NCI-H510A (cell line): ENCODE measurements at places on chromosomes 13 and 19.

DNA sequence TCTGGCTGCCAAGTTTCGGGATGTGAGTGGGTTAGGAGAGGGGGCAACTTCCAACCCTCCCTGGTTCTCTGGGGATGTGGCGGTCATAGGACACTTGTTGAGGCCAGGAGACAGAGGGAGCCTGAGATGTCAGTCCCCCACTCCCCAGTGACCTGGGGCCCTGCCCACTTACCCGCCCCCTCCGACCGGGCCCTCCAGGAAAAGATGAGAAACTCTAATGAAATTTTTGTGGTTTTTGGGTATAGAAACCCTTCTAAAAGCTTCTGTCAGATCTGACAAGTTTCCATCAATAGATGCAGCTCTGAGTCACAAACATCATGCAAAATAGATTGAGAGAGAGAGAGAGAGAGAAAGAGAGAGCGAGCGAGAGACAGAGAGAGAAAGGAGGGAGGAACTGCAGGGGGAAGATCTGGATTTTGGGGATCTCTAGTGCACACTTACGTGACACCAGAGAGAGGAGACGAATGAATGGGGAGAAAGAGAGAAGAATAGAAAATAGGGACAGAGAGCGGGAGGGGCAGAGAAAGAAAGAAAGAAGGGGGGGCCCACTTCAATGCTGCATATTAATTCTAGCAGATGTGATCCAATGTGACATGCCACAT is 94.0 kb downstream of the PTPRS start:
- DNase-seq: no peak

DNA sequence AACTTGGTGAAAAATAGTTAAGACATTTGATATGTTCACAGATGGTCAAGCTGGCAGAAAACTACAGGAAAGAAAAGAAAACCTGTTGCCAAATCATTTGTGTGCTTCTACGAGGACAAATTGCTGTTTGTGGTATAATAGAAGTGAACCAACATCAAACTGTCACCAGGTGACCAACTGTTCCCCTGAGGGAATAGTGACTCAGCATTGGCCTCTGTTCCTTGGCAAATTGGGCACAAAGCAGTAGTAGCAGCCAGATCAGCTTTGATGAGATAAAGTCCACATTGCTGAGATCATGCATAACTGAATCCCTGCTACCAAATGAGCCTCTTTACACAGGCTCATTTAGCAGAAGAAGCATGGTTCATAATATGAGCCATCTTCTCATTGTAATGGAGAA is 103.5 kb downstream of the POSTN start:
- DNase-seq: no peak

DNA sequence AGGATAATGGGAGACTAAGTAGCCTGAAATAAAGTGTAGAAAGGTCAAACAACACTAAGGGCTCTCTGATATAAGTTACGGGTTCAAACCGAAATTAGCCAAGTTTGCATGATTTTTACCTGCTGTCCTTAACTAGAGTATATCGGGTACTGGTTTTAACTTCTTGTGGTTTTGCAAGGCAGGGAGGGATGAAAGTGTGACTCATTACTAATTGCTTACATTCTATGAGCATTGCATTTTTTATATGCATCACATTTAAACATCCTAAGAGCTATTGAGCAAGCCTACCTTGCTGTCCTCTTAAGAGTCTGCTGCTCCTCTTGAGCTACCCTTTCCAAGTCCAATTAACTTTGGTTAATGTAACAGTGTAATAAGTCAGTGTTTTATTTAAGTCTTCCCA is 415.4 kb downstream of the SLITRK5 start:
- no peak for DNase-seq

- DNase-seq: no peak
These were observed 93.2 kb upstream of the C1QTNF9B start for GRCh38 chr13:23990455-23990854.

- no peak for DNase-seq
These were observed 52.1 kb upstream of the SOX1 start for GRCh38 chr13:112014857-112015256.

DNA sequence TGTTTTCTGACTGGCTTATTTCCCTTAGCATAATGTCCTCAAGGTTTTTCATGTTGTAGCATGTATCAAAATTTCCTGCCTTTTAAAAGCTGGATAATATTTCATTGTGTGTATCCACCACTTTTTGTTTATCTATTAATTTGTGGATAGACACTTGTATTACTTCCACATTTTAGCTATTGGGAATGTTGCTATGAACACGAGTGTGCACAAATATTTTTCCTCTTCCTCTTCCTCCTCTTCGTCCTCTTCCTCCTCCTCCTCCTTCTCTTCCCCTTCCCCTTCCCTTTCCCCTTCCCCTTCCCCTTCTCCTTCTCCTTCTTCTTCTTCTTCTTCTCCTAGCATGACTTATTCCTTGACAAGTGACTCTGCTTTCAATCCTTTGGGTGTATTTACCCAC is 51.2 kb upstream of the KL start:
- no peak for DNase-seq

GRCh38 chr19:19752760-19753403 is 20.0 kb upstream of the ZNF14 start:
- DNase-seq: no peak

- no peak for DNase-seq
These were observed 189.3 kb downstream of the TM9SF2 start for GRCh38 chr13:99690426-99691174.

- DNase-seq: no peak
These were observed 7.2 kb downstream of the IGFL2 start for GRCh38 chr19:46155237-46155636.

- DNase-seq: no peak
These were observed 473 bp upstream of the CERS1 start for GRCh38 chr19:18896421-18896841.

DNA sequence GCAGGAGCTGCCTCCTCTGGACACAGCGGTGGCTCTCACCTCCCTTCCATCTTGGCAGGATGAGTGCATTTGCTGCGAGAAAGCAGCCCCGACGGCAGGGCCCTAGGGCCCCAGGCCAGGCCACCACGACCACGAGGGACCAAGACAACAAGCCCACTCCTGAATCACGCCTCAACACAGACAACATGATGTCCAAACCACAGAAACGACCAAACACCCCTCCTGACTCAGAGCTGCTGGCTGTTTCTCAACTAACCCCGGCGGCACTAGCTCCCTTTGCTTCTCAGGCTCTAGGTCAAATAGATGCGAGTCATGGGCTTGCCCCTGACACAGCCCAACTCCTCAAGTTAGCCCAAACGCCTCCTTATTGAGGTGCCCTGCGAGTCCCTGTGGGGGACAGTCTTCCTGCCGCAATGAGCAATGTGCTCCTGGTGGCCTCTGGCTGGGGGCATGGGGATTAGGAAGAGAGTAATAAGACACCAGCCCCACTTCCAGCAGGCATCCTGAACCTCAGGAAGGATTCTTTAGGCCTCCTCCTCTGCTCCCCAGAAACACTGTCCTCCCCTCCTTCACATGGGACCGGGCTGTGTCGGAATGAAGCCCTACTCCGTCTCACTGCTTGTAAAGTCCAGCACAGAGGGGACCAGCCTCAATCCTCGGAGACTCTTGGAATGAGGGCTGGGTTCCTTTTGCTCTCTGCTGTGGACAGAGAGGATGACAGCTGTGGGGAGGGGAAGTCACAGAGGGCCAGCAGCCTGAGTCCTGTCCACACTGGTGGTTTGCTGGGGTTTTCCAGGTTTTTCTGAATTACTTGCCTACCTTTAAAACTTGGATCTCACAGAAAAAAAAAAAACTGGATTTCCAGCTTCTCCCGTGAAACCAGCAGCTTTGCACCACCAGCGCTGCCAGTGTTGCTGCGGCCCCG is 6.9 kb upstream of the ATF5 start:
- no peak for DNase-seq

- no peak for DNase-seq
These were observed at the start of gene GJB2 for GRCh38 chr13:20192836-20193161. Gene GJB2, minus strand, starts transcription at chr13:20192938. Its CDS starts 3,357 bp downstream, at chr13:20189581.

DNA sequence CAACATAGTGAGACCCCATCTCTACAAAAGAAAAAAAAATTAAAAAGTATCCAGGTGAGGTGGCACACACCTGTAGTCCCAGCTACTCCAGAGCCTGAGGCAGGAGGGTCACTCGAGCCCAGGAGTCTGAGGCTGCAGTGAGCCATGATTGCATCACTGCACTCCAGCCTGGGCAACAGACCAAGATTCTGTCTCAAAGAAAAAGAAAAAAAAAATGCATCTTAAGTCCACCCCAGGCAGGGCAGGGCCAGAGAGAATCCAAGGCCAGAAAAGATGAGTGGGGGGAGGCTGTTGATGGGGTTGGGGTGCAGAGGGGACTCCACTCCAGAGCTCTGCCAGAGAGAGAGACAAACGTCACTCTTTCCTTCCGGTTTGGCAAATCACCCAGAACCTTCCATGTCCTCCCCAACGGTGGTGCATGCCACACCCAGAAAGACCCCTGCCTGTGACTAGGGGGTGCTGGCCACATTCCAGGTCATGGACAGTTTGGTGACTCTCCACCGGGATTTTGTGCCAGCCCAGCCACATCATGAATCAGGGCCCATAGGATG is 431 bp downstream of the FUT3 start:
- no peak for DNase-seq

DNA sequence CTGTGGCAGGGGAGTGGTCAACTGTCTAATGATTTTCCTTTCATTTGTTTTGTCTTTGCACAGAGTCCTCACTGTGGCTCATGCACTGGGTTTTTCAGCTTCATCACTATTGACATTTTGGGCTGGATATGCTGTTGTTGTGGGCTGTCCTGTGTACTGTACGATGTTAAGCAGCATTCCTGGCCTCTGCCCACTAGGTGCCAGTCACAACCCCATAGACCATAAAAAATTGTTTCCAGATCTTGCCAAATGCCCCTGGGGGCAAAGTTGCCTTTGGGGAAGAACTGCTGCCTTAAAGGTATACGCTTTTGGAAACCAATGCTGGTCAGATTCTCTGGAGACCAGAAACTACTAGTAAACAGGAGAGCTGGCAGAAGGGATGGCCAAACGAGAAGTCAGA is 310.4 kb downstream of the SPRY2 start:
- DNase-seq: no peak

DNA sequence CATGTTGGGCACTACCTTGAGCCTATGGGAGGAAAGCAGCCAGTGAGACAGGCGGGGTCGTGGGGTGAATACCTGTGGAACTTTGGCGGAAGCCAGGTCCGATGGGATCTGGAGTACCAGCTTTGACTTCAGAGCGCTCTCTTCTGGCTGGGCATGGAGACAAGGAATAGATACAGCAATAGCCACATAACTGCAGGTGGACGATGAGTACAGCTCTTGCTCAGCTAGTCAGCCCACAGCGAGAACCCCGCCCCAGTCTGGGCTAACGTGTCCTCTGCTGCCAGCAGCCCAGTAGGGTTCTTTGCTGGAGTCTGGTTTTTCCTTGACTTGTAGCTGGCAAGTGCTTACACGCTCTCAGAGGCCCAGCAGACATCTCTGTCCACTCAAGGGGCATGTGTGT is 83.4 kb downstream of the SIPA1L3 start:
- DNase-seq: no peak

DNA sequence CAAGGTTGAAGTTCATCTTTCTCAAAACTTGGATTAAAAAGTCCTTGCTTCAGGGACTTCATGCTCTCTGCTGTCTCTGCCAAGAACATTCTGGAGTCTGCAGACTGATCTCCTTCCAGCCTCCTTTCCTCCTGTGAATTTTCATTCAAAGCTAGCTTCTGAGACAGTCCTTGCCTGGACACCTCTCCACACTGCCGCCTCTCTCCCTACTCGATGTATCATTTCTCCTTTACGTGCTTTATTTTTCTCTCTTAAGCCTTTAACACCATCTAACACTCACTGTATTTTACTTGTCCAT is 238.8 kb downstream of the COL4A1 start:
- DNase-seq: no peak

GRCh38 chr13:63864171-63864902 is 2448.7 kb upstream of the PCDH20 start:
- no peak for DNase-seq

DNA sequence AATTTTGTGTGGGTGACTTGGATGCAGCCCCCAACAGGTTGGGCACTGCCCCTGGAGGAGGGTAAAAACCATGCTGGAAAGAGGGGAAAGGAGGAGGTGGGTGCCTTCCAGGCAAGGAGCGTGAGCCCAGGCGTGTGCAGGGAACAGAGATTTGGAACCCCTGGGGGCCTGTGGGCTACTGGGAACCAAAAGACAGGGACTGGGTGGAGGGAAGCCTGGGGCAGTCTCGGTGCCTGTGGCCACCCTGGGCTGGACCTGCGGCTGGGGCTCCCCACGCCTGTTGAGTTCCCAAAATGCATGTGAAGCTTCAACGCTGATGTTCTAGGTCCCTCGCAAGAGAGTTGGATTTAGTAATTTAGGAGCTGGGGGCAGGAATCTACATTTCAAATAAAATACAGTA is 24.8 kb downstream of the GGACT start:
- DNase-seq: no peak

- no peak for DNase-seq
These were observed 47.2 kb downstream of the TM9SF2 start for GRCh38 chr13:99548448-99548847.

DNA sequence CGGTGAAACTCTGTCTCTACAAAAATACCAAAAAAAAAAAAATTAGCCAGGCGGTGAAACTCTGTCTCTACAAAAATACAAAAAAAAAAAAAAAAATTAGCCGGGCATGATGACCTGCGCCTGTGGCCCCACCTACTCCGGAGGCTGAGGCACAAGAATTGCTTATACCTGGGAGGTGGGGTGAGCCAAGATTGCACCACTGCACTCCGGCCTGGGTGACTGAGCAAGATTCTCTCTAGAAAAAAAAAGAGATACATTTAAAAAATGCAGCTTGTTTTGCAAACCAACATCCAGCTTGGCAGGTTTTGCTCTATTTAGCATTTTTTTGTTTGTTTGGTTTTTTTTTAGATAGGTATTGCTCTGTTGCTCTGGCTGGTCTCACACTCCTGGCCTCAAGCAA is 6.7 kb upstream of the PGPEP1 start:
- DNase-seq: no peak

DNA sequence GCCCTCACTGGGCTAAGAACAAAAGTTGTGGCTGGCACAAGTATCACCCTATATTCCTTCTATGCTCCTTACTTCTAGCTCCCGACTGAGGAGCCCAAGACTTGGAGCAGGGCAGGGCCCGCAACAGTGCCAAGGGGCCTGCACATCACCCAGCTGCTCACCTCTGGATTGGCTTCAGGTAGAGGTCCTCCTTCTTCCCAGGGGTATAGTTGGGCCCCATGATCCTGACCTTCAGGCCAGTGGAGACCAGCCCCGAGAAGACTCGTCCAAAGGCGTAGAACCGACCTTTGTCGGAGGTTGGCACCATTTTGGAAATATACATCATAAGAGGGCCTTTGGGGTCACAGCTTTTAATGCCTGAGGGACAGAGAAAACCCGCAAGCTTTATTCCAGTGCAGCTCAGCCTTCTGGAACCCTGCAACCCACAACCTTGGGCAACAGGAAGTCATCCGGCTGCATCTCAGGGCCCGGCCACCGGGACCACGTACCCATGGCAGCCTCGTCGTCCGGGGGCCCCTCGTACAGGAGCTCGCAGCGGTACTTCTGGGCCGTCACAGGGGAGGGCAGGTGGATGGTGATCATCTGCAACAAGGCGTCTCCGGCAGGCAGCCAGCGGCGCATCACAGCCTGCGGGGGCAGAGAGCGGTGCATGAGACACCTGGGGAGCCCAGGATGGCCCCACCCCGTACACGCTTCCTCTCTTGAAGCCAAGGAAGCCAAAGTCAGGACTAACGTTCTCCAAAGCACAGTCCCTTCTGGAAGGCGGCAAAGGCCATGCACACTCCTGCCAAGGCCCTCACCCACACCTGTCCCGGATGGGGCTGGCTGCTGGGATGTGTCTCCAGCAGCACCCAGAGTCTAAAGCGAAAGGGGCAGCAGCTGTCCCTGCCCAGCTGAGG is 4.7 kb downstream of the EEF2 start:
- no peak for DNase-seq

GRCh38 chr19:36973844-36974195 is 57.7 kb downstream of the ZNF568 start:
- no peak for DNase-seq

GRCh38 chr19:10639836-10640235 is 14.3 kb upstream of the ILF3 start:
- DNase-seq: no peak
